ENCODE measurements at places on chromosomes 4 and X.
A peak's percentile ranks its signal among the peaks of the same experiment; 100 is the strongest.

GRCh38 chr4:7766661-7767345, 172.9 kb downstream of the AFAP1 start:
- no peak for DNase-seq

DNA sequence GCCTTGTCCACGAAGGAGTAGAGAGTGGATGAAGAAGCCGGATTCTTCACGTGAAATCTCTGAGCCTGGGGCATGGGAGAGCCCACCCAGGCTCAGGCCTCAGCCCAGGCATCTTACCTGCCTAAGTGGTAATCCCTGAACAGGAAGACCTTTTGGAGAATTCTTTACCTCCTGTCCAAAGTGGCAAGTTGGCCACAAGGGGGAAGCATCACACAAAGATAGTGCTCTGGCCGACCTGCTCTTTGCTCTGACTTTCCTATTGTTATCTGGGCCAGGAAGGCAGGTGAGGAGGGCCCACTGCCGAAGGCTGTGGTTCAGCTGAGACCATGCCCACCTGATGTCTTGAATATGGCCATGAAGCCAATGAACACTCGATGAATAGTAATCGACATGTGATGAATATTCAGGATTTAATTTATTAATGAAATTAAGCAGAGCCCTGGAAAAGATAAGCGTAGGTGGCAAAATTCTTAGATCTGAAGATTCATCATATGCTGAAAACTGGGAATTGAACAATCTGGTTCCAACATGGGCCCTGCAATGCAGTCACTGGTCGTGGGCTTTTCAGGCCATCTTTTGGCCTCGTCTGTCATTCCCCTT, 93.8 kb downstream of the PDGFRA start:
- DNase-seq = peak; percentile 46

GRCh38 chrX:7225338-7225737, 77.4 kb upstream of the PUDP start:
- DNase-seq = no peak

GRCh38 chr4:76987153-76987591, 37.6 kb downstream of the SEPTIN11 start:
- peak; percentile 98 for DNase-seq

GRCh38 chrX:131397891-131398290, 108.8 kb upstream of the IGSF1 start:
- no peak for DNase-seq

Data from astrocyte of the cerebellum (primary cell).